WTC11 (cell line): ENCODE measurements at places on chromosomes 13 and 19. TPM values are rescaled to one million over a fixed set of nuclear protein-coding genes. Genes with fewer than 3 reads are reported as not detected.

SLC27A1 gene
- total RNA-seq, result 8.6 to 12.1 TPM (median 10.1 TPM) in 3 replicates

GRCh38 chr19:31110336-31110735, 238.9 kb downstream of the TSHZ3 start:
- peaks cover 32% of the 10 kb centered on the region for H3K4me1 ChIP-seq
- no peak overlapping the region for H3K27ac ChIP-seq
- peak; percentile 57 for DNase-seq
- no peaks in the 10 kb centered on the region for H3K36me3 ChIP-seq
- H3K27me3 ChIP-seq, result no peaks in the 10 kb centered on the region
- H3K4me3 ChIP-seq, result no peak overlapping the region

DNA sequence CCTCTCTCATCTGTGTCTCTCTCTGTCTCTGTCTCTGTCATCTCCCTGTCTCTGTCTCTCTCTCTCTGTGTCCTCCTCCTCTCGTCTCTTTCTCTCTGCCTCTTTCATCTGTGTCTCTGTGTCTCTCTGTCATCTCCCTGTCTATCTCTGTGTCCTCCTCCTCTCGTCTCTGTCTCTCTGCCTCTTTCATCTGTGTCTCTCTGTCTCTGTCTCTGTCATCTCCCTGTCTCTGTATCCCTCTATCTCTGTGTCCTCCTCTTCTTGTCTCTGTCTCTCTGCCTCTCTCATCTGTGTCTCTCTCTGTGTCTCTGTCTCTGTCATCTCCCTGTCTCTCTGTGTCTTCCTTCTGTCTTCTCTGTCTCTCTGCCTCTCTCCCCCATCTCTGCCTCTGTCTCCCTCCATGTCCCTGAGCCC, 551 bp upstream of the EBI3 start:
- DNase-seq, result no peak
- H3K4me1 ChIP-seq, result no peaks in the 10 kb centered on the region
- no peaks in the 10 kb centered on the region; the same call in 1 of the 2 replicates for H3K27me3 ChIP-seq
- H3K27ac ChIP-seq, result no peak overlapping the region
- no peaks in the 10 kb centered on the region for H3K36me3 ChIP-seq

ZNF575 gene
- total RNA-seq, result 0.13 to 0.25 TPM in 2 of 3 replicates, not detected in the other

DNA sequence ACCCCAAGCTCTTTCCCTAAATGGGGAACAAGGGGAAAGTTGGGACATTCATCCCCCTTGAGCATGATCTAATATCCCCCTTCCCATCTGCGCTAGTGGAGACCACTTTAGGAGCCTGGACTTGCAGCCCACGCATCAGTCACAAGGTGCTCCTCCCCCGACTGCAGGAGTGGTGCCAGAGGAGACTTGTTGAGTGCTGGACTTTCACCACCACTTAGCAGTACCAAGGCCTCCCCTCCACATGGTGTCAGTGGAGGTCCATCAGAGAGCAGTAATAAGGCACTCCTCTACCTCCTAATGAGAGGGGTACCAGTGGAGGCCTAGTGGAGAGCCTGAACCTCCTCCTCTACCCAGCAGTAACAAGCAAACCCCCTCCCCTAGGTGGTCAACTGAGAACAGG, 22.5 kb downstream of the CAB39L start:
- DNase-seq, result peak; percentile 62
- H3K36me3 ChIP-seq, result no peaks in the 10 kb centered on the region
- H3K27me3 ChIP-seq, result peaks cover 26% of the 10 kb centered on the region
- no peak overlapping the region for H3K4me3 ChIP-seq
- no peak overlapping the region for H3K27ac ChIP-seq

DNA sequence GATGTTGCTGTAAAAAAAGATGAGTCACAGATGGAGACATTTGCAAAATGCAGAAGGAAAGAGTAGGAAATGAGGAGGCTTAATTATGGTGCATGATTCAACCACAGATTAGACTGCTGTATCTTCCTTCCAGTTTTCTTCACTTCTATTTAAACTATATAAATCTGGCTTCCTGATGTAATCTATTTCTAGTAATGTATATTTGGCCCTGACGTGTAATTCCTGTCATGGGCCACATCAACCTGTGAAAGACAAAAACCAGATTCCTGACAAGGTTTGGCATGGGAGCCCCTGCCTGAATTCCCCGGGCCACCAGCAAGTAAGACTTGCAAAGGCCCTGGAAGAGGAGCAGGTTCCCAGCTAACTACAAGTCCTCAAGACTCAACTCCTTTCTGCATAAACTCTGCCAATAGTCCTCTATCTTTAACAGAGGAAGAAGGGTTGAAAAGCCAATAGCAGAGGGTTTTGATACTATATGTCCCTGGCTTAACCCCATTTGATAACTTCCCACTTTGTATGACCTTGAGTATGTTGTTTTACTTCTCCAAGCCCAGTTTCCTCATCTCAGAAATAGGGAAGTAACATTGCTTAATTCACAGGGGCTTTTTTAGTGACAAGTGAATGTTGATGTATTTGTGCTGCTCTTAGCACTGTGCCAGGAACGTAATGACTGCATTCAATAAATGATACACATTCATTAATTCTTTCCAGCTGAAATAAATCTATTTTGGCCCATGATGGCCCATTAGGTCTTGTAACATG, 172.7 kb downstream of the SPRY2 start:
- H3K27me3 ChIP-seq, result no peaks in the 10 kb centered on the region
- peaks cover 5% of the 10 kb centered on the region for H3K4me1 ChIP-seq
- H3K4me3 ChIP-seq, result no peak overlapping the region
- H3K36me3 ChIP-seq, result no peaks in the 10 kb centered on the region
- no peak overlapping the region for H3K27ac ChIP-seq
- no peak for DNase-seq

CEACAM3 gene
- not detected in 3 replicates for total RNA-seq

DNA sequence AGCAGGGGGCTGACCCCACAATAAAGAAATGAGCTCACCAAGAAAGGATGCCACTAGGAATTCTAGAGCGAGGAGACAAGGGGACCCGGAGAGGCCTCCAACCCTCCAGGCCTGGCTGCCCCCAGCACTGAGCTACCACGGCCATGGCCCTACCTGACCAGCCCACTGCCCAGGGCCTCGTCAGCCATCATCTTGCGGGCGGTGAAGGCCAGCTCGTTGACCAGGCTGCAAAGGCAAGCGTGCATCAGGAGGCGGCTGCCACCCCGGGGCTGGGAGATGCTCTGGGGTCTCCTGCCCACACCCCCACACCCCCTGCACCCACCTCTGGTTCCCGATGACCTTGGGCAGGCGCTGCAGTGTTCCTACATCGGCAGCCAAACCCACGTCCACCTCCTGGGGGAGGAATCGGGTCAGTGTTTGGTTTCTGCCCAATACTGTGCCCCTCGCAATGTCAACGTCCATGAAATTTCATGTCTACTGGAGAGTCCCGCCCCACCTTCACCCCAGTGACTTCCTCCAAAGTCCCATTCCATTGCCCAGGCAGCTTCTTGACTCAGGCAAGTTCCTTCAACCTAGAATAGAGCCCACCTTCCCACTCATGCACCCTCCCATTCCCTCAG, 3.5 kb upstream of the LGALS4 start:
- peaks cover 39% of the 10 kb centered on the region for H3K36me3 ChIP-seq
- peaks cover 6% of the 10 kb centered on the region for H3K4me1 ChIP-seq

DNA sequence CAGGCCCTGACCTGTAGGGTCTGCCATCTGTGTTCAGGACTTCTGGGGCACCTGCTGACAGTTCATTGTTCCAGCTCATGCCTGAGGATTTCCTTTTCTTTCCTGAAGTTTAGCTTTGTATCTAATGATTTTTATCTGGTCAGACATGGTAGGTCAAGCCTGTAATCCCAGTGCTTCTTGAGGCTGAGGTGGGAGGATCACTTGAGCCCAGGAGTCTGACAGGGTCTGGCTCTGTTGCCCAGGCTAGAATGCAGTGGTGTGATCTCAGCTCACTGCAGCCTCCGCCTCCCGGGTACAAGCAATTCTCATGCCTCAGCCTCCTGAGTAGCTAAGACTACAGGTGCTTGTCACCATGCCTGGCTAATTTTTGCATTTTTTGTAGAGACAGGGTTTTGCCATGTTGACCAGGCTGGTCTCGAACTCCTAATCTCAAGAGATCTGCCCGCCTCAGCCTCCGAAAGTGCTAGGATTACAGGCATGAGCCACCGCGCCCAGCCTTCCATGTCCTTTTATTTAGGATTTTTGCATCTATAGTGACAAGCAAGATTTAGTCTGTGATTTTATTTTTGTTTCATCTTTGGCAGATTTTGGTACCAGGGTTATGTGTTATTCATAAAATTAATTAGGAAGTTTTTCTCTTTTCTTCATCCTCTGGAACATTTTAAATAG, 33.2 kb downstream of the CHST8 start:
- H3K4me3 ChIP-seq, result no peak overlapping the region
- no peak overlapping the region for H3K27ac ChIP-seq
- peak; percentile 1 for DNase-seq
- no peaks in the 10 kb centered on the region for H3K36me3 ChIP-seq

GRCh38 chr13:52395704-52396103, 10.3 kb downstream of the THSD1 start:
- no peak overlapping the region for H3K27ac ChIP-seq
- H3K27me3 ChIP-seq, result no peaks in the 10 kb centered on the region
- no peak overlapping the region; the same call in 1 of the 2 replicates for H3K4me3 ChIP-seq
- no peaks in the 10 kb centered on the region for H3K36me3 ChIP-seq
- DNase-seq, result no peak

DNA sequence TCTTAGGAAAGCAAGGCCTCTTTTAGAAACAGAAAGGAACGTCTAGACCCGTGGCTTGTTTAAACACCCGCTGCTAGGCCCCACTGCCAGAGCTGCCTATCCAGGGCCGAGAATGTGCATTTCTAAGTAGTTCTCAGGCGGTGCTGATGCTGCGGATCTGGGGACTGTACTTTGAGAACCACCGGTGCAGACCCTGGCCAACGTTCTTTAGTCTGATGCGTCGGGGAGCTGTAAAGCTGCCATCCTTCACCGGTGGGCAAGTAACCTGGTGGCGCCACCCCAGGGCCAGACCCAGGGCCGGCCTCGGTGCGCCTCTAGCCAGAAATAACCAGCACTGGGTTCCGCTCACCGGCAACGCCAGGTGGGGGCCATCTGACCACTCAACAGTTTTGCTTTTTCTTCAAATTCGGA, 47.1 kb downstream of the TGDS start:
- peaks cover 36% of the 10 kb centered on the region for H3K4me1 ChIP-seq
- peak; percentile 73 for DNase-seq
- peaks cover 17% of the 10 kb centered on the region for H3K27me3 ChIP-seq

LGALS14 gene
- not detected in 3 replicates for total RNA-seq

- no peaks in the 10 kb centered on the region for H3K36me3 ChIP-seq
- DNase-seq, result no peak
- H3K27me3 ChIP-seq, result no peaks in the 10 kb centered on the region
- no peak overlapping the region for H3K27ac ChIP-seq
- no peak overlapping the region for H3K4me3 ChIP-seq
Measured at GRCh38 chr13:50711131-50711815, 132.2 kb downstream of the DLEU7 start.

GRCh38 chr19:13270514-13271105, 120.4 kb downstream of the IER2 start:
- no peaks in the 10 kb centered on the region for H3K27me3 ChIP-seq
- no peak overlapping the region for H3K27ac ChIP-seq
- H3K36me3 ChIP-seq, result peaks cover 44% of the 10 kb centered on the region
- H3K4me3 ChIP-seq, result no peak overlapping the region
- H3K4me1 ChIP-seq, result no peaks in the 10 kb centered on the region

FGF22 gene
- 1.4 to 1.6 TPM (median 1.6 TPM) in 3 replicates for total RNA-seq

BAX gene
- 346 to 387 TPM (median 351 TPM) in 3 replicates for total RNA-seq

GRCh38 chr13:76647550-76647949, 238.7 kb downstream of the KCTD12 start:
- no peaks in the 10 kb centered on the region for H3K27me3 ChIP-seq
- no peak for DNase-seq
- H3K4me1 ChIP-seq, result no peaks in the 10 kb centered on the region
- no peak overlapping the region for H3K4me3 ChIP-seq
- no peaks in the 10 kb centered on the region for H3K36me3 ChIP-seq

KLK2 gene
- 0.18 to 0.46 TPM in 2 of 3 replicates, not detected in the other for total RNA-seq

- H3K27ac ChIP-seq, result peak overlapping the region; percentile 71
- no peak for DNase-seq
- peaks cover 70% of the 10 kb centered on the region for H3K4me1 ChIP-seq
- no peak overlapping the region for H3K4me3 ChIP-seq
- H3K36me3 ChIP-seq, result no peaks in the 10 kb centered on the region
Measured at GRCh38 chr19:19459707-19460251, 54.3 kb downstream of the GATAD2A start.

- peaks cover 30% of the 10 kb centered on the region for H3K36me3 ChIP-seq
- peak overlapping the region; percentile 94 for H3K4me3 ChIP-seq
- H3K27ac ChIP-seq, result peak overlapping the region; percentile 100
- no peaks in the 10 kb centered on the region for H3K27me3 ChIP-seq
- H3K4me1 ChIP-seq, result peaks cover 23% of the 10 kb centered on the region
- DNase-seq, result no peak
Measured at GRCh38 chr19:9620842-9621155, 233 bp downstream of the ZNF561 start.

- H3K27me3 ChIP-seq, result peaks cover 4% of the 10 kb centered on the region; the same call in 1 of the 2 replicates
- H3K27ac ChIP-seq, result no peak overlapping the region
- H3K36me3 ChIP-seq, result no peaks in the 10 kb centered on the region
- no peak overlapping the region for H3K4me3 ChIP-seq
- H3K4me1 ChIP-seq, result peaks cover 47% of the 10 kb centered on the region
Measured at GRCh38 chr13:39406688-39407087, 196.3 kb downstream of the LHFPL6 start.

GRCh38 chr13:113874177-113874576, 10.3 kb upstream of the GAS6 start:
- no peaks in the 10 kb centered on the region for H3K36me3 ChIP-seq
- DNase-seq, result no peak
- no peak overlapping the region for H3K27ac ChIP-seq
- H3K4me3 ChIP-seq, result no peak overlapping the region

DNA sequence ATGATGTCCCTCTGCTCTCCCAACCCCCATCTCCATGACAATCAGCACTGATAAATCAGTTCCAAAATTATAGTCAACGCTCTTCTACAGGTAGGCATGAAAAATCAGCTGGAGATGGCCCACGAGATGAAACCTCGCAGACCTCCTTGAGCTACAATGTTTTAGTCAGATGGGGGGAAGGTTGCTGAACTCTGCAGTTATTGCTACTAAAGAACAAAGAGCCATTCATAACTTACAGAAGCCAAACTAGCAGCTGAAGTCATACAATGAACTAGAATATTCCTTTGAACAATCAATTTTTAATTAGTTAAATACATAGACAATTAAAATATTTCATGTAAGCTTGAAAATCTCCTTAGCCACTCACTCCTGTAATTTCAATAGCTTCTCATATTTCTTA, 179.2 kb downstream of the NHLRC3 start:
- DNase-seq, result no peak
- H3K27ac ChIP-seq, result no peak overlapping the region
- H3K36me3 ChIP-seq, result no peaks in the 10 kb centered on the region; the same call in 1 of the 2 replicates
- no peaks in the 10 kb centered on the region for H3K27me3 ChIP-seq

DNA sequence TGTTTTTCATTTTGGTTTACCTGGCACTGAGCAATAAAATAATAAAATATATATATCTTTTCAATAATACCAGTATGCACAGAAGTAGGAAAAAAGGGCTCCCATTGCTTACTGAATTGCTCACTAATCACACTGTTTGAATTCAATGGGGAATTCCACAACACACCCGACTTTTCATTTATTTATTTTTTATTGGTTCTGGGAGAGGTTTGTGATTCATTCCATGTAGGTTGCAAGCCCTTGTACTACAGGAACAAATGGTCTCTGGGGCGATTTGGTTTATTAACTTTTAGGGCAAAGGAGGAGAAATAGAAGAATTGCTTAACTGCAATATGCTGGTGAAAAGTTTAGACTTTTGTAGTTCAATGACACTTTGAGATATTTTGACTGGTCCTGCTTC, 207.4 kb downstream of the DCT start:
- no peak overlapping the region for H3K27ac ChIP-seq
- peaks cover 2% of the 10 kb centered on the region; the same call in 1 of the 2 replicates for H3K4me1 ChIP-seq
- no peaks in the 10 kb centered on the region for H3K36me3 ChIP-seq
- H3K4me3 ChIP-seq, result no peak overlapping the region
- H3K27me3 ChIP-seq, result no peaks in the 10 kb centered on the region; the same call in 1 of the 2 replicates

CEACAM16 gene
- not detected in 3 replicates for total RNA-seq
